ENCODE measurements at places on chromosomes 7 and 10. TPM values are rescaled to one million over a fixed set of nuclear protein-coding genes. Genes with fewer than 3 reads are reported as not detected.

The NUTM2E gene
- total RNA-seq, result not detected

The ACSM6 gene
- not detected for total RNA-seq

The MEOX2 gene
- 4.5 TPM for total RNA-seq

The RET gene
- 2.4 TPM for total RNA-seq

The OPN1SW gene
- not detected for total RNA-seq

The PPP1R3A gene
- total RNA-seq, result not detected

The TSPAN12 gene
- total RNA-seq, result 1.1 TPM

The TMEM139 gene
- not detected for total RNA-seq

The NUB1 gene
- total RNA-seq, result 38.7 TPM

The RBM20 gene
- total RNA-seq, result 0.12 TPM

The ECHS1 gene
- total RNA-seq, result 40.7 TPM

The FKBP6 gene
- not detected for total RNA-seq

The ZNF488 gene
- total RNA-seq, result under 0.01 TPM

The SFRP5 gene
- not detected for total RNA-seq

The ENTPD1 gene
- total RNA-seq, result 0.32 TPM

Data from hair follicle dermal papilla cell (primary cell).